Activated effector memory CD4-positive, alpha-beta T cell treated with Interleukin-2 at 50 U/mL for 16 hours (primary cell): ENCODE measurements at places on chromosomes 3 and 15.

DNA sequence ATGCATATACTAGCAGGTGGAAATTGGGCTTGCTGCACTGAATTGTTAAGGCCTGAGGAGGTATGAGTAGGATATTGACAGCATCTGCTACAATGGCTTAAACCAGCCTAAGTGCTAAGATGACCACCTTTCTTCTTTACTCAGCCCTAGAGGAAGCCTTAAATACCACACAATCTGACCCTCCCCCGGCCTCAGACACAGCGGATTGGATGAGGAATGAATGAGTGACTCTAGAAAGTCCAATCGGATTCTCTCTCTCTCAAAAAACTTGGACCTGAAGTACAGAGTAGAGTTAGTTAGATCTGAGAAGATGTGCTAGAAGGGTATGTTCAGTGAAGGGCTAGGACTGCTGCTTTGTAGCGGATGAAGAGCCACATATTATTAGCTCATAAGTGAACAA lies 39.9 kb upstream of the C3orf49 start:
- no peak for DNase-seq

- no peak for DNase-seq
These were observed 22.6 kb upstream of the CACNA2D2 start for GRCh38 chr3:50525987-50526386.

GRCh38 chr15:55518641-55519040 lies 10.6 kb upstream of the DNAAF4 start:
- no peak for DNase-seq

DNA sequence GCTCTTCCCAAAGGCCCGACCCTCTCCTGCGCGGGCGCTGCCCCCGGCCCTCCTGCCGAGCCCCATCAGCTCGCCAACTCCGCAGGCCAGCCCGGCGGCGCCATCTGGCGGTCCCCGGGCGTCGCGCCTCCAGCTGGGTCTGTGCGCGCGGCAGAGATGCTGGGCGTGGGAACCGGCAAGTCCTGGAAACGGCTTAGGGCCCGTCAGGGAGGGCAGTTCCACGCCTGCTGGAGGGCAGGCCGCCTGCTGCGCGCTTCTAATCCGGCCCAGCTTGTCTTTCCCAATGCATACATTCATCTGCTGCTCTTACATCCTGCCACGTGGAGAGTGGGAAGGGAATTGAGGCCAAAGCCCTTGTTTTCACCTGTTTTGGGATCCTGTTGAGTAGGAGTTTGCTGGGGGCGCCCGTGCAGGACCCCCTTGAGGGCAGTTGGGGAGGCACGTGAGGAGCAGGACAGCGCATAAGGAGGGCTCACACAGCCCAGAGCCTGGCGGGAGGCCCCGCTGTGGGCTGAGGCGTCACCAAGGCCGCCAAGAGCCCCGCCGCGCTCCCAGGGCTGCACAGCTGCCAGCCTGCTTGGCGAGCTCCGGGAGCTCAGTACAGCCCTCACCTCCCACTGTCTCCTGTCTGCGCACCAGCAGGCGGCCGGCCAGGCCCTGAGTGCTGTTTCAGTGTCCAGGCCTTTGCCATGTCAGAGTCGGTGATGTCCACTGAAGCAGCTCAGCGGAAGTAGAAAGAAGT lies 165.6 kb downstream of the NSMCE3 start:
- DNase-seq, result peak; percentile 33

DNA sequence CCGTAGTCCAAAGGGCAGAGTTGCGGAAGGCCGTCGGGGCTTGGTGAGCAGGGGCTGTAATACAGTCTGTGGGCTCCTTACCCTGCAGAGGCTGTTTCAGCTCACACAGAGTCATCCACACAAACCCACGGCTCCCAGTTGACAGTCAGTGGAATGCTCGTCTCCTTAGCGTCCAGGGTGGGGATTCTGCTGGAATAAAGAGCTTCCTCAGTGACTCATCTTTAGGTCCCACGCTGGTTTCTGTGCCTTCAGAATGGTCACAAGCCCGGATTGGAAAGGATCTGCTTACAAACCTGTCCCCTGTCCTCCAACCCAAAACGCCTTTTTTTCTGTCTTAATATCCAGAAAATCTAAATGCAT lies 201.3 kb upstream of the TPM1 start:
- no peak for DNase-seq

DNA sequence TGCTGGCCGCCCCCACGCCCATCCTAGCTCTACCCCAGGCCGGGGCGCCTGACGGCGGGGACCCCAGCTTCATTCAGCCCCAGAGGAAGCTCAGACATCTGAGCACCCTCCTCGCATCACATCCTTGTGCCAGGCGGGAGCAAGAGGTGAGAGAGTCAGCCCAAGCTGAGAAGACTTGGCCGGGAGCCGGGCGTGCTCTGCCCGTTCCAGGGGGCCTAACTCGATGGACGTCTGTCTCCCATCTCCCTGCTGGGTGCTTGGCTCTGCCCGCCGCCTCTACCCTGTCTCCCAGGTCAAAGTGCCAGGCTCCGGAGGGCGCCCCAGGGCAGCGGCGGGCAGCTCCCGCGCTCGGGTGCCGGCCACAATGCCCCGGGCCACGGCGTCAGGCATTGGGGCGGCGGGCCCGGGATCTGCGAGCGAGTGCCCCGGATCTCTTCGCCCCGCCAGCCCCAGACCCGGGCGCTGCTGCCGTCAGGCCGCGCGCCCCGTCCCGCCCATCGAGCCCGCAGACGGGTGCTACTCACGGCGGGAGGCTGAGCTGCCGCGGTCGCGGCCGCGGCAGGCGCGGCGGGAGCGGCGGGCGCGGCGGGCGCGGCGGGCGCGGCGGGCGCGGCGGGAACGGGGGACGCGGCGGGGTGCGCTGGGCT lies 388 bp downstream of the DAPK2 start:
- peak; percentile 18 for DNase-seq

GRCh38 chr3:104032283-104032682 lies 1334.4 kb upstream of the ALCAM start:
- no peak for DNase-seq

DNA sequence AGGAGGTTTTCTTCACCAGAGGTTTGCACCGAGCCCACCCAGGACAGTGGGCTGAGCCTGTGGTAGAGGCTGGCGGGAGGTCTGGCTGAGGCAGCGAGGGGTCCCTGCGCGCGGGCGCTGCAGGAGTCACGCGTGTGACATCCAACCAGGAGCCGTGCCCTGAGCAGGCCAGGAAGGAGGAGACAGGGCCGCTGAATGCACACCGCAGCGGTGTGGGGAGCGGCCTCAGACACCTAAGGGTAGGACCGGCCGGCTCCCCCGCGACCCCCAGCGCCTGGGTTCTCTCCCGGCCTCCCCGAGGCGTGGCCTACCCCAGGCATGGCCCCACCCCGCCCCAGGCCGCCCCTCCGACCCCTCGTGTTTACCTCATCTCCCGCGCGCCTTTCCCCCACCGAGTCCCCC lies 412 bp downstream of the SLC41A3 start:
- peak; percentile 34 for DNase-seq

- no peak for DNase-seq
These were observed 74.0 kb upstream of the TRPM1 start for GRCh38 chr15:31175484-31175883.

DNA sequence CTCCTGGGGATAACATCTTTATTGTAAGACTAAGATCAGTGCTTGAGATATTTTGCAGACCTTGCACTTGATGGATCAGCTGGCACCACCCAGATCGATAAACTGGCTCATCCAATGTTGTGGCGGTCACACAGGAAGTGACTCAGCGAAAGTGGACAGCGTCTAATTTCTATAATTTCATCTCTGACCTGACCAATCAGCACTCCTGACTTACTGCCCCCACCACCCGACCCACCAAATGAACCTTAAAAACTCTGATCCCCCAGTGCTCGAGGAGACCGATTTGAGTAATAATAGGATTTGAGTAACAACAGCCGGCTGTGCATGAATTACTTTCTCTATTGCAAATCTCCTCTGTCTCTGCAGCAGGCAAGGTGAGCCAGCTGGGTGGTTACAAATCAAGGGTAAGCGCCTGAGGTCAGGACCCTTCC lies 62.7 kb upstream of the RNU6-1 start:
- DNase-seq, result no peak

GRCh38 chr3:65583188-65583587 lies 455.5 kb downstream of the MAGI1 start:
- DNase-seq, result no peak

- DNase-seq, result no peak
These were observed 530.8 kb upstream of the BCHE start for GRCh38 chr3:166367947-166368533.

- DNase-seq, result no peak
These were observed 10.5 kb downstream of the CAPN7 start for GRCh38 chr3:15216501-15216900.

DNA sequence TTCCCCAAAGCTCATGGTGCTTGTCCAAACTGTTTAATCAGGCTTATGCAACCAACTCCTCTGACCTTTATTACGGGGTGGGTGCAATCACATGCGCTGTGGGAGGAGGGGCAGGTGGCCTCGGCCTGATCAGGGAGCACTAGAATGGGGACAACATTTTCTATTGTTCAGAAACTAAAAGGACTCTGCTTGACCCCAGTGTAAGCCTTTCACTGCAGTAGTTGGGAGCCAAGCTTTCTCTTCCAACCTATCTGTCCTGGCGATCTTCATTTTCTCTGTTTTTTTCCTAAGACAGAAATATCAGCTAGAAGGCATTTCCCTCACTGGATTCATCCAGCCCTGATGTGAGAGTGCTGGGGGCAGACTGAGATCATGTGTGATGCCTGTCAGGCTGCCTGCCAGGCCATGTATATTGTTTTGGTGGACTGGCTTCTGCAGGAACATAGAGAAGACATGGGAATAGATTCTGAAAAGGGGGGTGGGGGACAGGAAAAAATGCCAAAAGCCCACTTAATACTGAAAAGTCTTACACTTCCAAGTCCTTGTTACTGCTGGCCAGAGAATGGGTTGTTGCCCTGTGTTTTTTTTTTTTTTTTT lies 627.0 kb upstream of the TBL1XR1 start:
- no peak for DNase-seq

- DNase-seq, result no peak
These were observed 136.9 kb downstream of the THSD4 start for GRCh38 chr15:71252044-71252739.

GRCh38 chr3:51391566-51392354 lies 675 bp downstream of the RBM15B start:
- peak; percentile 50 for DNase-seq

- DNase-seq, result no peak
These were observed 331.5 kb upstream of the SLCO3A1 start for GRCh38 chr15:91521996-91522395.

GRCh38 chr15:39411102-39411989 lies 169.5 kb upstream of the THBS1 start:
- no peak for DNase-seq

DNA sequence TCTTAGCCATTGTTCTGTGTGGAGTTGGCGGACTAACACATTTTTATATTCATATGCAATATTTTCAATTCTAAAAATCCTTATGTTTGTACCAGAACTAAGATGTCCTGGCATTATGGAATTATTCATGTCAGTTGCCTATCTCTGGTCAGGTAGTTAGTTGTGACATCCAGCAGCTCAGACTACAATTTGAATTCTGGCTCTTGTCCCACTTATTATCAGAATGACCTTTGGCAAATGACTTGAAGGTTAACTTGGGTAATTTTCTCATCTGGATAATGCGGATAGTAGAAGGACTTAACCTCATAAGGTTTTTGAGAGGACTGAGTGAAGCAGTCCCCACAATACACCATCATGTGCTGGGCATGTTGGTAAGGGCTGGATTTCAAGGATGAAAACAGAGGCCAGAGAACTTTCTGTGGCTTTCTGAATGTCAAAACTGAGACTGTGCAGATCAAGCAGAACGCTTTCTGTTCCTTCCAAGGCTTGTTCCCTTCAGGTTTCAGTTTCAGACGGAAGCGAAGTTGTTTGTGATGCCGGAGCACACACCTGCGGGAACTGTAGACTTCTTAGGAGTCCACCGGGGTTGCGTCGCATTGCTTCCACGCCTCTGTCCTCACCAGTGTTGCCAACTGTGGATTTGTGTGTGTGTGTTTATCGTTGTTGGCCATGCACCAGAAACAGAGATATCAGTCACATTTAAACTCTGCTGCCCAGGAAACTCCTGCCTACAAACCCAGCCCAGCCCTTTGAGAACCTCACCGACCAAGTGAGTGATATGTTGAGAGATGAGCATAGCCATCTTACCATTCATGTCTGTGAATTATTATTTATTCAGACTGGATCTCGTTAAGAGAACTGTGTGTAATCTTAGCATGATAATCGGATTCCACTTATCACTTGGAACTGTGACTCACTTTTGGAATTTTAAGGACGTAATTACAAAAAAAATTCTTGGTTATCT lies 76.0 kb downstream of the PTPRG start:
- DNase-seq, result no peak

DNA sequence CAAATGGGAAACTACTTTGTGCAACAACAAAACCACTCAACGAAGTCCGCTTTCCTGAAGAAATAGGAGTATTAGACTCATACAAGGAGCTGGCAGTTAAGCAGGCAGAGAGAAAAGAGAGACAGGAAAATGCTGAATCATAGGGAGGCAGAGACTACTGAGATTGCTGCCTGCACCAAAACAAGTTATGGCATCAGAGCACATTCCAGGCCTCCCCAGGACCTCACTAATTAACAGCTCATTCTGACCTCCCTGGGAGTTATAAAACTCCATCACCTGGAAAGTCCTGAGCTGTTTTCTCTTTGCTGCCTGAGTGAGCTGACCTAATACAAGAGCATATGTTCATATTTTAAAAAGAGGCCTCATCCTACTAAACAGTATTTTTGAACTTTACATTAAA lies 741.0 kb downstream of the MCTP2 start:
- no peak for DNase-seq
